ENCODE measurements at places on chromosomes 12 and 14.
A peak's percentile ranks its signal among the peaks of the same experiment; 100 is the strongest.

DNA sequence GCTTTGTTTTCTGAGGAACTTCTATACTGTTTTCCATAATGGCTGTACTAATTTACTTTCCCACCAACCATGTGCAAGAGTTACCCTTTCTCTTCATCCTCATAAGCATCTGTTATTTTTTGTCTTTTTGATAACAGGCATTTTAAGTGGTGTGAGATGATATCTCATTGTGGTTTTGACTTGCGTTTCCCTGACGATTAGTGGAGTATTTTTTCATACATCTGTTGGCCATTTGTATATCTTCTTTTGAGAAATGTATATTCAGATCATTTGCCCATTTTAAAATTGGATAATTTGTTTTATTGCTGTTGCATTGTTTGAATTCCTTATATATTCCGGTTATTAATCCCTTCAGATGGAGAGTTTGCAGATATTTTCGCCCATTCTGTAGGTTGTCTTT lies 10.2 kb upstream of the HMGA2 start:
- no peak for DNase-seq

DNA sequence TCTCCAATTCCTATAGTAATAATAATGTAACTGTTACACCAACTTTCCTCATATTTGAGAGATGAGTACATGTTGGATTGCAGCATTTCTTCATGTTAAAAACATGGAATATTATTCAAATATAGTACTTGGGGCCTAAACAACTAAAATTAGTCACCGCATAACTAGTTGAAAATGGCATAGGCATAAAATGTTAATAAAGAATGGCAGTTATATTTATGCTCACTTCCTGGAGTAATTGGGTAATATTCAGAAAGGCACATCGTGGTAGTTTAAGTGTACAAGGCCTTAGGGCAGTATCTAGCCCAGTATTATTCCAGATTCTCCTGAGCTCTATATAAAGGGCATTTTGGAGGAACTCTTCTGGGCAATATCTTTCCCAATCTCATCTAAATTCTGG lies 46.0 kb downstream of the ERGIC2 start:
- no peak for DNase-seq

DNA sequence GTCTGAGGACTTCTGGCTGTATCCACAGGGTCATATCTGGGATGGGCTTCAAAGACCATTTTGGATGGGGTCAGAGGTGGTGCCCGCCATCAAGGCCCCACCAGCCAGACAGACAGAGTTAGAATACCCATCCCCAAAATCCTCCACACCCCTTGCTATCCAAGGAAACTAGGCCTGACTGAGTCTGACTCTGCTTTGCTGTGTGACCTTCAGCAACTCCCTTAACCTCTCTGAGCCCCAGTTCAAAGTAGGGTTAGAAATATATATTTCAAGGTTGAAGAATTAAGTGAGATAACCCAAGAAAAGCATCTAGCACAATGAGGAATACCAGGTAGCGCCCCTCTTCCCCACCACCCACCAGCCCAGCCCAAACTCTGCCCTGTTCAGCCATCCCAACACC lies 20.3 kb downstream of the BCL11B start:
- DNase-seq, result no peak

DNA sequence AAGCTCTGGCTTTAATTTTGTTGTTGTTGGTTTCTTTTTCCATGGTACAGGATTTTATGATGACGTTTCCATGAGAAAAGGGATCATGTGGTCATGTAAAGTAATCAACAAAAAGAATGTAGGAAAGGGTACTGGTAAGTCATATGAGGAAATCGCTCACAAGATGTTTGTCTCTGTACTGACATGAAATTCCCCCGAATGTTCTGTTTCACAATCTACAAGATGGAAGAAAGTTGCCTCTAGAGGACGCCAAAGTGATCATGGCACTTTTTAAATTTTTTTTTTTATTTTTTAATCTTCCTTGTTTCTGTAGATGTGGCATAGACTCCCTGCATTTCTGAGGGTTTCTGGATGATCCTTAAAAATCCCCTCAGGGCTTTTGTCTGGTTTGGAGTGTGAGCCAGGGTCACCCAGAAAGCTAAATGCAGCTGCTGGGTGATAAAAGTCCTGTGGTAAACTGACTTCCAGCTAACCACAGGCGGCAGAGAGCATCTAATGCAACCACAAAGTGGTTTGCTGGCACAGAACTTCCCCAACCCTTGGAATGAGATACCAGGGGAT lies 393.5 kb downstream of the CCDC91 start:
- DNase-seq, result no peak

- DNase-seq, result no peak
Measured at GRCh38 chr14:89899917-89900663, 54.4 kb downstream of the EFCAB11 start.

GRCh38 chr14:26056036-26056616 lies 541.7 kb downstream of the NOVA1 start:
- DNase-seq, result no peak

GRCh38 chr12:109888179-109889020 lies 8.1 kb upstream of the GLTP start:
- peak; percentile 9 for DNase-seq

GRCh38 chr14:50539051-50539450 lies 6.7 kb upstream of the MAP4K5 start:
- no peak for DNase-seq

- no peak for DNase-seq
Measured at GRCh38 chr14:65469903-65470302, 57.4 kb downstream of the FUT8 start.

- DNase-seq, result no peak
Measured at GRCh38 chr12:87988534-87988933, 40.7 kb downstream of the C12orf50 start.
